ENCODE measurements at places on chromosomes 1 and 21.

DNA sequence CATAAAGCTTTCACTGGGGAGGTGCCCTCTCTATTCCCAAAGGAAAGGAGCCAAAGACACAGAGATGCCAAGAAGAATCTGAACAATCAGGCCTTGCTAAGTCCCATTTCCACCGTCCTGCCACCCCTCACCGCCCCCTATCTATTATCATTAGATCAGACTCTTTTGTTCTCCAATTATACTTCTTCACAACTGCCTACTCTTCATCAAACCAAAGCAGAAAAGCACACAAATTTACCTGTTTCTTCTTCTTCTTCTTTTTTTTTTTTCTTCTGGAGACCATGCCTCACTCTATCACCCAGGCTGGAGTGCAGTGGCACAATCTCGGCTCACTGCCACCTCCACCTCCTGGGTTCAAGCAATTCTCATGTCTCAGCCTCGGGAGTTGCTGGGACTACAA lies 43.1 kb upstream of the ARHGEF10L start:
- DNase-seq, result no peak

- DNase-seq, result no peak
Observed at GRCh38 chr1:100658716-100659026, 60.9 kb upstream of the VCAM1 start.

- no peak for DNase-seq
Observed at GRCh38 chr1:170959385-170959784, 24.1 kb downstream of the MROH9 start.

DNA sequence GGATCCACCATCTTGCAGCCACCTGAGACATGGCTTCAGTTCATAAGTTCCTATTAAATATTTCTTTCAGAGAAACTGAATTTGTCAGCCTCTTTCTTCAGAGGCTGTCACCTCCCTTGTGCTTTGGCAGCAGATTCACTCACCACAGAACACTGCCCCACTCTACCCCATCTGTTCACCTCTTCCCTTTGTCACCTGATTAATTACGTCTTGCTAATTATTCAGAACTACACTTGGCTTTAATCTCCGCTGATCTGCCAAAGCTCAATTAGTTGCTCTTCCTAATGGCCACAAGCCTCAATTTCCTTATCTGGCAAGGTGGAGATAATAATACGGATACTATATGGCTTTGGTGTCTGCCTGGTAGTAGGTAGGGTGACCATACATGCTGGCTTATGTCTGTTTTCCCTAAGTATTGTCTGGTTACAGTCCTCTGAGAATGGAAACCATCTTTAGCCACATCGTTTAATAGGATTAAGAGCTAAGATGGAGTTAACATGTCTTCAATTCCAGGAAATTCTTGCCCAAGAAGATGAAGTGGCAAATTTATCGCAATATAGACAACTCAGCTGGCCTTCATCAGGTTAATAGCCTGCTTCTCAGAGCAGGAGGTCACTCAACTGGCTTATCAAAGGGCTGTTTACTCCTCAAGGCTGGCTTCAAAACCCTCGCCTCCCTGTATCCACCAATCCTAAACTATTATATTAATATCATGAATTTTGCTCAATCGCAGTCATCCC lies 58.2 kb upstream of the ADAR start:
- DNase-seq, result no peak

- DNase-seq, result no peak
Observed at GRCh38 chr21:21971384-21971783, 973.2 kb downstream of the NCAM2 start.

GRCh38 chr1:225666495-225666894 lies 13.6 kb upstream of the ENAH start:
- DNase-seq, result no peak

GRCh38 chr1:67759692-67760029 lies 73.6 kb downstream of the GNG12 start:
- DNase-seq, result no peak

- no peak for DNase-seq
Observed at GRCh38 chr1:248787430-248787829, 31.9 kb upstream of the LYPD8 start.

GRCh38 chr1:59427155-59427554 lies 130.3 kb downstream of the FGGY start:
- DNase-seq, result no peak
